AG10803 (cell line): ENCODE measurements at places on chromosomes 16 and 17.

- peak; percentile 100 for DNase-seq
Measured at GRCh38 chr16:2835638-2836493, 5.8 kb downstream of the ZG16B start.

DNA sequence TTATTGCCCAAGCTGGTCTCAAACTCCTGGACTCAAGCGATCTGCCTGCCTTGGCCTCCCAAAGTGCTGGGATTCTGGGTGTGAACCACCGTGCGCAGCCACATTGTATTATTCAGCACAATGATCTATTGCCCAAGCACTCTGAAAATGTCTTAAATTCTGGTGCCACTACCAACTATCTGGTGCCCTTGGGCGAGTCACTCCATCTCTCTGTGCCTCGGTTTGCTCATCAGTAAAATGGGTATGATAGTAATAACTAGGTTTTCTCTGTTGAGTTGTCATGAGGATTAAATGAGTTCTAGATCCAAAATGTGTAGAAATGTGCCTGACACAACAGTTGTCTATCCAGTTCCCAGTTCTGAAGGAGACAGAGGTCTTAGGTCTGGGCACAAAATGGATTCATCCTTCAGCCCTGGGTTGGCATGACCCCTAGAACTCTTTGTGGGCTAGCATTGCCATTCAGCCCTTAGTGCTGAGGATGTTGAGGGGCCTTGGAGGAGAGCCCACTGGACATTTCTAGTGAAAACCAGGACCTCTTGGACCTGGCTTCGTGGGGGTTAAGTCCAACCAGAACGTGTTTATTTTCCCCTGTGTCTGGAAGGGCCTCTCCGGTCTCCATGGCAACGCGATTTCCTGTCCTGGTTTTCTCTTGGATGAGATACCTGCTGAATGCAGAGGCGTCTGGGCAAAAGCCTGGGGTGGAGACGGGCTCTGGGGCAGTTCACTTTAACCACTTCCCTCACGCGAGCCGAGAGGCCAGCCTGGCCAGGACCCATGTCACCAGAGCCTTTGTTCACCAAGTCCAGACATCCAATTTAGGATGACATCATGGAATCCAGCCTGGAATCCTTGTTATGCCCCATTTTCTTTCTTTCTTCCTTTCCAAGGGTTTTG is 43.7 kb upstream of the TNRC6A start:
- DNase-seq = peak; percentile 83

- peak; percentile 91 for DNase-seq
Measured at GRCh38 chr16:54430491-54431030, 144.0 kb upstream of the IRX3 start.

GRCh38 chr16:68289621-68290329 is 21.0 kb downstream of the SLC7A6OS start:
- DNase-seq = peak; percentile 69

- DNase-seq = peak; percentile 64
Measured at GRCh38 chr17:17940441-17940911, 31.7 kb downstream of the TOM1L2 start.

DNA sequence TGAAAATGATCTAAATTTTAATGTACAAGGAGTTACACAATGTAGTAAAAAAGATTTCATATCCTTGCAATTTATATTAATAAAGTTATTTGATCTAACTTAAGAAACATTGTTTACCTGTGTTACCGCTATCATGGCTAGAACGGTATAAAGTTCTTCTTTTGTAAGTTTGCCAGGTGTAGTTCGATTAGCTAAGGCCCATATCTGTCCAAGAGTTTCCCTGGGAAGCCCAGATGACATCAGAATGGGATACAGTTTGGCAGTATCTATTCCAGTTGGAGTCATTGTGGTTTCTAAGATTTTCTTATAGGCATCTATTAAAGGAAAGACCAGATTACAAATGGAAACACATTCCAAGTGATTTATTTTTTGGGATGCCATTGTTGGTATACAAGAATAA is 37.5 kb downstream of the SYNRG start:
- DNase-seq = no peak

- DNase-seq = no peak
Measured at GRCh38 chr16:55392701-55393100, 68.7 kb downstream of the IRX6 start.

GRCh38 chr17:57605675-57606105 is 139.4 kb downstream of the CCDC182 start:
- peak; percentile 45 for DNase-seq

GRCh38 chr17:12667299-12667958 is 1.7 kb downstream of the MYOCD start:
- DNase-seq = peak; percentile 55

- DNase-seq = no peak
Measured at GRCh38 chr16:52563767-52564611, 17.0 kb upstream of the TOX3 start.

DNA sequence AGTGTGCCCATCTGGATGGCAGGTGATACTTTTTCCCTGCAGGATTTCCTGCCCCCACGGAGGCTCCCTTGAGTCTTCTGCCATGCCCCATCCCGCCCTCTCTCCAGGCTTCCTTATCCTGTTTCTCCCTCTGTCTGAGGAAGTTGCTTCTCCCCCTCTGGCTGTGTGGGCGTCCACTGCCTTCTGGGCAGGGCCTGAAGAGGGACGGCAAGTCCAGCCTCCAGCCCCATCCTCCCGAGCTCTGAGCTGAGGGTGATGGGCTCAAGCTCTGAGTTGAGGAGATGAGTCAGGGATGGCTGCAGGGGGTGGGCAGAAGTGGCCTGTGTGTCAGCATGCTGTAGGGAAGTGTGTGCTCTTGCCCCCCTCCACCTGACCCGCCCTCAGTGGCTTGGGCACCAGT is 14.2 kb upstream of the RAP1GAP2 start:
- DNase-seq = no peak

DNA sequence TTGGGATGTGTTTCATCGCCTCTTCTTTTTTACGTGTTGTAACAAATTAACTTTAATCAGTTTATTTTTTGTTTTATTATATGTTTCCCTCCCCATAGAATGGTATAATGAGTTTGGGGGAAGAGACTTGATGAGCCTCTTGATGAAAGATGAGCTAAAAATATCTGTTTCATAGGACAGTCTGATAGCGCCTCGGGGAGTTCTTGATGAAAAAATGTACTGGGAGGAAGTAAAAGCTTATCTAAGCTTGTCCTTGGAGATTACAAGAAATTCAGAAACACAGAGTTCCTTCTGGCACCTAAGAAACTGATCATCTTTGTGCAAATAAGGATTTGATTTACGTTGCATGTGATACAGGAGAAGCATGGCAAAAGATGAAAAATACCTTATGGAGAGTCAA is 350.2 kb upstream of the CDH8 start:
- no peak for DNase-seq

- no peak for DNase-seq
Measured at GRCh38 chr17:6348891-6349290, 86.0 kb downstream of the AIPL1 start.

- DNase-seq = no peak
Measured at GRCh38 chr16:15873301-15873700, 15.1 kb downstream of the CEP20 start.

- no peak for DNase-seq
Measured at GRCh38 chr17:57138956-57139576, 54.0 kb downstream of the AKAP1 start.

GRCh38 chr17:82966415-82966814 is 113.0 kb upstream of the METRNL start:
- DNase-seq = no peak

GRCh38 chr17:700504-701094 is 14.0 kb downstream of the VPS53 start:
- DNase-seq = peak; percentile 40

DNA sequence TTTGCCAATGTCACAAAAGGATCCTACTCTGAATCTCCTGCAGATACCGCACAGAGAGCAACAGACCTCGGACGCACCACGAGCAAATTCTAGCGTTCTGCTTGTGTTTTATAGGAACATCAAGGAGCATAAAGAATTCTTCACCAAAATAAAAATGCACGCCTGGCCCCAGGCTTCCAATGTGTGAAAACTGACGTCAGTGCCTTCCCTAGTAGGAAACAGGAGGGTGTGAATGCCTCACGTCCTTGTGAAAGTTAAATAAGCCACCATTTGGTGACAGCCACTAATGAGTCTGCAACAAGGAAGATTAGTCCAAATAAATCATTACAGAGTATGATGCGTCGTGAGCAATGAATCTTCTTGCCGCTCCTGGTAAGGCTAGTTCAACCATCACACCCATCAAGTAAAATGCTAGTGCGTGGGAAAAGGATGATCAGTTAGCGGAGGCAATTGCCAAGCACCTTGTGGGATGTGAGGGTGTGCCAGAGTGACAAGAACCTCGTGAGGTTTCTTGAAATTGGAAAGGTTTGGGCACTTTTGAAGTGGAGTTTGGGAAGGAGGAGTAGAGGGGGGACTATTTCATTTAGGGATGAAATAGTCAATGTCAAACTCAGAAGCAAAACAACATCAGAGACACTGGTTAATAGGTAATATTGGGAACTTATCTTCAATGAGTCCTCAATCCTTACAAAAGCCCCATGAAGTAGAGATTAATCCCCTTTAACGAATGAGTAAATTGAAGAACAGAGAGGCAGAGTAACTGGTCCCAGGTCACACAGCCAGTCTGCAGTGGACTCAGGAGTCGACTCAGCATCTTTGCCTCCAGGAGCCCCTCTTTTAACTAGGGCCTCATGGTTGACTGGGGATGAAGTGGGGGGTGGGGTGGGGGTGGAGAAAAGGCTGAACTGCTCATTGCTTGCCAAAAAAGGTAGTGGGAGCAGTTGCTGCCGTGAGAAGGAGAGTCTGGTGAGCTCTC is 238.8 kb downstream of the SLC39A11 start:
- no peak for DNase-seq

GRCh38 chr16:49250689-49251088 is 30.9 kb downstream of the CBLN1 start:
- DNase-seq = no peak

- no peak for DNase-seq
Measured at GRCh38 chr17:76685846-76686245, 24.9 kb downstream of the MXRA7 start.

- DNase-seq = peak; percentile 11
Measured at GRCh38 chr17:71378036-71378435, 742.8 kb upstream of the SOX9 start.

- peak; percentile 72 for DNase-seq
Measured at GRCh38 chr16:65306300-65306699, 184.4 kb upstream of the CDH11 start.

DNA sequence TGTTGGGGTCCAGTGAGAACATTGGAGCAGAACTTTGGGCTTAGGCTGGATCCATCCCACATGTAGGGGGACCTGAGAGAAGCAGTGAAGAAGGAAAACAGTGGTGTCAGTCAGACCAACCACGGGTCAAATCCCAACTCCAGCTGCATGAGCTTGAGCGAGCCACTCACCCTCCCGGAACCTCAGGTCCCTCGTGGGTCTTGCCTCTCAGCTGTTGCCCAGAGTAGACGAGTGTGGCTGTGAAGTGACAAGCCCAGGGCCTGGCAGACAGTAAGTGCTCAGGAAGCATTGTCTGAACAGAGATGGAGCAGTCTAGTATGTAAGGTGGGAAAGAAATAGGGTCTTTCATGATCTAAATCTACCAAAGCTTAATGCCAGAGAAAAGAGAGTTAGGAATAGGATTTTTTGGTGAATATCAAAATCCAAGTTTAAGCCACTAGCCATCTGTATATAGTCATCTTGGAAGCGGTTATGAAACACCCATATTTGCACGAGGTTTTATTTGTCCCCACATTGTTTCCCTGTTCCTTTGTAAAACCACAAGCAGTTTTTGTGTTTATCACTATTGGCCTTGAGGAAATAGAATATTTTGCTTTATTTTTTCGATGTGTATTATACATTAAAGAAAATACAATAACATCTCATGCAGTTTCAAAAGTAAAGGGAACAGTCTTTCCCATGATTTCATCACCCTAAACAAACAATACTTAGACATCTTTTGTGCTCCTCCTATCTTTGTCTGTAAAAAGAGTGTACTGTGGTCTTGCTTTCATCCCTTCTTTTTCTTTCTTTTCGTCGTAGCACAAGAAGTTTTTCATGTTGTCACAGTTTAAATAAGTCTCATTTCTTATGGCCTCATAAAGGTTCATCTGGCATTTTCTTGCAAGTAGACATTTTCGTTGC is 112.0 kb downstream of the CLEC16A start:
- DNase-seq = peak; percentile 54

GRCh38 chr16:24139282-24139681 is 116.9 kb upstream of the CACNG3 start:
- no peak for DNase-seq
